ENCODE measurements at places on chromosomes 6 and 20.
A peak's percentile ranks its signal among the peaks of the same experiment; 100 is the strongest.

- DNase-seq: no peak
Observed at GRCh38 chr6:157879034-157879872, 56.2 kb downstream of the SNX9 start.

DNA sequence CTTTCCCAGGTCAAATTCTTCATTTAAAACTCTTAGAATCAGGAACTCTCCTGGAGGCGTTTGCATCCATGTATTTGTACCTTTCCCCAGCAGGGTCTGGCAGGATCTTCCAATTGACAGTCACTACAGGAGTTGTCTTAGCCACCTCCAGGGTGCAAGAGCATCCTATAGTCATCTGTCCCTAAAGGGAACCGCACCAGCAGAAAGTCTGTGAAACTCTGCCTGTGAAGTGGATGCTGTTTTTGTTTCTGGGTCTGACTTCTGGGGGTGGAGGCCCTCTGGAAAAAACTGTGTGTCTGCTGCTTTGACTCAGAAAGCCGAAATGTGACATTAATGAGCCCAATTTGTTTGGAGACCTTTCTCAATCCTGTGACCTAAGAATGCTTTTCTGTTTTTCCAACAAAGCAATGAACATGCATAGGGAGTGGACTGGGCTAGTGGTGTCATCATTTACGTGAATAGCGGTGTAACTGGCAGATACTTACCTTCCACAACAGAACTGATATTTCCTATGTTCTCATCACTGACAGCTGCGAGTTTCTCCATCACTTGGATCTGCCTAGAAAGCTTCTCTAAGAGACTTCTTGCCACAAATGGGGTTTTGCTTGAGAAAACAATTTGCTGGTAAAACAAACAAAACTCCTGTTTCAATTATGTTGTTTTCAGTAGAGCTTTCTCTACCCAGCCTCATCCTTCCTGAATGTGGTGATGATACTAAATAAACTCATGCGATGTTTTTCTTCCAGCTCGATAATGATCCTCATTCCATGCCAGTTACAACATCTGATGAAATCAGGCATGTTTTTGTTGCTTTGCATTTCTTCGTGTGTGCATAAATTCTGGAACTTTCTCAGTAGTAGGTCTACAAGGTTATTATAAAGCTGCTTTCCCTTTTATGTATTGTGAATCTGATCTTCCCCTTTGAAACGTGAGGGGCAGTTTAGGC lies 33.3 kb upstream of the ARMH2 start:
- peak; percentile 20 for DNase-seq

DNA sequence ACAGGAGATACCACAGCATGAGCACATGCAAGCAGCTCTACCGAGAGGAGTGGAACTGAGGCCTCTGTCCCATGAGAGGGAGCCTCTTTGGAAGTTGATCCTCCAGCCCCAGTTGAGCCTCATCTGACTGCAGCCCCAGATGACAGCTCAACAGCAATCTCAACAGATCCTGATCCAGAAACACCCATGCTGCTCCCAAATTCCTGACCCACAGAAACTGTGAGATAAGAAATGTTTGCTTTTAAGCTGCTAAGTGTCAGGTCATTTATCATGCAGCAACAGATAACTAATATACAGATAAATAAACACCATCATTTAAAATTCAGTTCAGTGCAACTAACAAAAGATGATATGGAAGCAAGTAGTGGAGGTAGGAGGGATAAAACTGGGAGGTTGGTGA lies 4.8 kb upstream of the ARFGEF2 start:
- DNase-seq: no peak

DNA sequence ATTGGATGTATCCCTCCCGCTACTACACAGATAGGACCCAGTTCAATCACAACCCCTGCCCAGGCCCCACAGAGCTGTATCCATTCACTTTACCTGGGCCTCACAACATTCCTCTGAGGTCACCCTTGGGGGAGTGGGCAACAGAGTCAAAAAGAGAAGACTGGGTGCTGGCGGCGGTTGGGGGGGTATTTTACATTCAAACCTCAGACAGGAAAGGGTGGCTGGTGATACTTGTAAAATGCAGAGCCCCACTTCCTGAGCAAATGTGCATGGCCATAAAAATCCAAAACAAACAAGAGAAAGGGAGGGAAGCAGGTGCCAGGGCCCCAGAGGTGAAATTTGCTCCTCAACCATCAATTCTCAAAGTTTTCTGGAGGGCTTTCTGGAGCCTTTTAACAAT lies 3.5 kb downstream of the LRFN2 start:
- no peak for DNase-seq

- no peak for DNase-seq
Observed at GRCh38 chr6:77686931-77687330, 34.1 kb downstream of the MEI4 start.

DNA sequence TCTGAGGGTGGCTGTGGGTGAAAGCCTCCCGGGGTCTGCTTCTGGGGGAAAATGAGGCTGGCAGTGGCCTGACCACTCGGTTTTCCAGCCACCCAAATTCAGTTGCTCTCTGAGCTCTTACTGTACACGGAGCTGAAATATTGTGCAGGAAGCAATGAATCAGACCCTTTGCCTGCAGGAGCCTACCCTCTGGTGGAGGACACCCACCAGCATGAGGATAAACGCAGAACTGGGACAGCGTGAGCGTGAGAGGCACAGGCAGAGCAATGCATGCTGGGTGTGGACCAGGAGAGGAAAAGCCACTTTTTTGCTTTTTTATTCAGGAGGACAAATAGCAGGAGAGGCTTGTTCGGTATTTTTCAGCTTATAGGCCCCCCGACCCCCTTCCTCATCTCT lies 298.0 kb downstream of the QKI start:
- no peak for DNase-seq

- DNase-seq: no peak
Observed at GRCh38 chr6:167393731-167394130, 68.8 kb downstream of the TTLL2 start.

- no peak for DNase-seq
Observed at GRCh38 chr20:13809855-13810254, 25.0 kb downstream of the NDUFAF5 start.

DNA sequence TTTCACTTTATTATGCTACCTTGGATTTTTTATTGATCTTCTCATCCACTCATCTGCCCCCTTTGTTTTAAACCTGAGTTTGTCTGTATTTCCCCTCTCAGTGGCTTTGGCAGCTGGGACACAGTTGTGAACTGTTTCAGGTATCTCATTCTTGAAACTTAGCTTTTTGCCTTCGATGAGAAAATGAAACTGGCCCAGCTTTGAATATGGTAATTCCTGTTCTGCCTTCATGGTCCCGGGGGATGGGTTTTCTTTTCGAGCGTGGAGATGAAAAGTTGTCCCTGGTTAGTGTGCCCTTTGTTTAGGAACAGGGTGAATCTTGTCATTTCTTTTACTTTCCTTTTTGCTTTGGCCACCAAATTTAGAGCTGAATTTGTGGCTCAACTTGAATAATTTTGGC lies 25.6 kb downstream of the DHX35 start:
- DNase-seq: no peak

GRCh38 chr20:18513208-18513607 lies 5.5 kb downstream of the SEC23B start:
- no peak for DNase-seq

DNA sequence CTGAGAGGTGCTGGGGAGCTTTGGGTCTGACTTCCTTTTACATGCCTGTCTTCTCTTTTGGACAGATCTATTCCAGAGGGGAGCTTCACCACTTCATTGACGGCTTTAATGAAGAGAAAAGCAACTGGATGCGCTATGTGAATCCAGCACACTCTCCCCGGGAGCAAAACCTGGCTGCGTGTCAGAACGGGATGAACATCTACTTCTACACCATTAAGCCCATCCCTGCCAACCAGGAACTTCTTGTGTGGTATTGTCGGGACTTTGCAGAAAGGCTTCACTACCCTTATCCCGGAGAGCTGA lies 13.1 kb downstream of the PRDM1 start:
- no peak for DNase-seq

- no peak for DNase-seq
Observed at GRCh38 chr6:44049989-44050871, 77.0 kb downstream of the MRPL14 start.

GRCh38 chr6:139905404-139906052 lies 531.1 kb upstream of the CITED2 start:
- no peak for DNase-seq

DNA sequence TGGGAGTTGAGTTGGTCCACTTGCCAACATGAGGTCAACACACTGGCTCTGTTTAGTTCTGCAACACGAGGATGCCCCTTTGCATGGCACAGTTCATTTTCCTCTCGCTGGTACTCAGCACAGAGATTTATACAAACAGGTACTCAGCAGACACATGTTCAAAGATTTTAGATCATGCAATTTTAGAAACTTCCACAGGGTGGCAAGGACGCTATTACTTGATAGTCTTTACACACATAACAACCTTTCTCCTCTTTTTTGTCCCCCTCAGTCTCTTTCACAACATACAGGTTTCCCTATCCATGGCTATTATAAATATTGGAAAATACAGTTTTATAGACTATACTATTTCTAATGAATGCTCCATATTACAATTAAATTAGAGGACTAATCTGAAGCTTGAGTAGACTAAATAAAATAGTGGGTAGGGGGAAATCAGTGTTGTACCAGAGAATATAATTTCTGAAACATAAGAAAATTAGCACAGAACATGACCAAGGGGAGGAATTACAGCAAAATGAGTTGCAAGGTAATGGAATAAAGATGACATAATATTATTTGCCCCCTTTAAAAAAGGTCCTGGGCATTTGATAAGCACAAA lies 331.8 kb upstream of the BTBD3 start:
- DNase-seq: no peak

DNA sequence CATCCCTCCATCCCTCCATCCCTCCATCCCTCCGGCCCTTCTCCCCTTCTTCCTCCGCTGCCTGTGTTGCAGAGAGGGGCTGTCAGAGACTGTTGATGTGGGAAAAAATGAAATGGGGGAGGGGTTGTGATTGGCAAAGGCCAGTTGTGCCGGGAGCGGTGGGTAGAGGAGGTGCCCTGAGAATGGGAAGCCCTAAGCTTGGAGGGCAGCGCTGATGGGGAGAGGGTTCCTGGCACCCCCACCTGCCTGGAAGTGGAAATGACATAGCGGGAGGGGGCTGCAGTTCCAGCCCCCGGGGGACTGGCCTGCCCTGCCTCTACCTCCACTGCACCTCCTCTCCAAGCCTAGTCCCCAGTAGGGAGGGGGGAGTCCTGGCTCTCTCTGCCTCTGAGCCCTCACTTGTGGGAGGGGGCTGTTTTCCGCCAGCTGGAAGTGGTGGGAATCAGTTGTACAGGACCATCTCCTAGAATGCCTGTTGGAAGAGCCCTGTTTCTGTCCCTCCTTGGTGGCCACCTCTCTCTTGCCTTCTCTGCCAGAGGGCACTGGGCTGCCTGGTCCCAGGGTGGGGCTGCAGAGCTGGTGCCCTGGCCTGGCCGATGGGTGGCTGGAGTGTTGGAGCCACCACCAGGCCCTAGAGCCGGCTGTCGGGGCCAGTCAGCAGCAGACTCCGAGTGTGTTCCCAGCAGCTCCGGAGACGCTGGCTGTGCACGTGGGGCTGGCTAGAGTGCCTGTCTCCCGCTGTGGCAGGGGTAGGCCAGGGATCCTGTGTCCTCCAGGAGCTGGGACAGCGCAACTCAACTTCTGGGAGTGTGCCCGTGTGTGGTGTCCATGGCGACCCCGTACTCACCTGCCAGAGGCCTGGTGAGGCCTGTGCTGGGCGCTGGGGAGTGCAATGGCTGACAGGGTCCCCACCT lies 1.5 kb downstream of the DLGAP4 start:
- DNase-seq: no peak

GRCh38 chr6:138226700-138227315 lies 8.5 kb upstream of the PBOV1 start:
- no peak for DNase-seq

DNA sequence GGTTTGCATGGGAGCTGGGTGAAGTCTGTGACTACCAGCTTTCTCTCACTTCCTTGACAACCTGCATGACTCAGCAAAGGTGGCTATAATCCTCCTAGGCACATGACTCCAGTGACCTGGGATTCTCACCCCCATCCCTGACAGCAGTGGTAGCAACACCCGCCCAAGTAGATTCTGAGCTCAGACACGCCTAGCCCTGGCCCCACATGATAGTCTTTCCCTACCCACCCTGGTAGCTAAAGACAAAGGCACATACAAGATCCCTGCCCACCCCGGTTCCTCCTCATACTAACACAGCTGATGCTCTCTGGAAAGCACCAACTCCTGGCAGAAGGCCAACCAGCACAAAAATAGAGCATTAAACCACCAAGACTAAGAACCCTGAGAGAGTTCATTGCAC lies 25.9 kb upstream of the CRISP1 start:
- no peak for DNase-seq

DNA sequence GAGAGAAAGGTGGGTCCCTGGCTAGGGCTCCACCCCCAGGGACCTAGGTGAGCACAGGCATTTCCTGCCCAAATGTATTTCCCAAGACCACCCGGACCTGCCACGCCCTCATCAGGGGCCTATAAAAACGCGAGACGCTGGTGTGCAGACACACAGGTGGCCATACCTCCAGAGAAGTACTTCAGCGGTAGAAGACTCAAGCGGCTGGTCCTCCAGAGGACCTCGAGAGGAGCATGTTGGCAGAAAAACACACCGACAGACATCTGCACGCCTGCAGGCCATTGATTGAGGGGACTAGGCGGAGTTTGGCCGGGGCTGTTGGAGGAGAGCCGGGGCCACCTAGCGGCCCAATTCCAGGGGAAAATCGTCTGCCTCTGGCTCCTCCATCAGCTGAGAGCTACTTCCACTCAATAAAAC lies 695.8 kb upstream of the MMS22L start:
- DNase-seq: no peak

DNA sequence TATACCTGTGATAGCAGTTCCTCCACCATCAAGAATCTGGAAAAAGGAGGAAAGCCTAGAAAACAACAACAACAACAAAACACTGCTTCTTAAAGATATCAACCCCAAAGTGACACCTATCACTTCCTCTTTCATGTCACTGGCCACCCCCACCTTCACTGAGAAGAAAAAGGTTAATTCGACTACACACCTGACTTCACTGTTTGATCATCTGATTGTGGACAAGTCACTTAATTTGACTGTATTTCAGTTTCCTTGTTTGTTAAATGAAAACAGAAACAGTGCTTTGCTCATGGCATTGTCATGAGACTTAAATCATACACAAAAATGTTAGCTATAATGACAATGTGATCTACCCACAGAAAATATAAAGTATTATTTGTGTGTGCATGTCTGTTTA lies 280.6 kb upstream of the SULF2 start:
- DNase-seq: no peak

DNA sequence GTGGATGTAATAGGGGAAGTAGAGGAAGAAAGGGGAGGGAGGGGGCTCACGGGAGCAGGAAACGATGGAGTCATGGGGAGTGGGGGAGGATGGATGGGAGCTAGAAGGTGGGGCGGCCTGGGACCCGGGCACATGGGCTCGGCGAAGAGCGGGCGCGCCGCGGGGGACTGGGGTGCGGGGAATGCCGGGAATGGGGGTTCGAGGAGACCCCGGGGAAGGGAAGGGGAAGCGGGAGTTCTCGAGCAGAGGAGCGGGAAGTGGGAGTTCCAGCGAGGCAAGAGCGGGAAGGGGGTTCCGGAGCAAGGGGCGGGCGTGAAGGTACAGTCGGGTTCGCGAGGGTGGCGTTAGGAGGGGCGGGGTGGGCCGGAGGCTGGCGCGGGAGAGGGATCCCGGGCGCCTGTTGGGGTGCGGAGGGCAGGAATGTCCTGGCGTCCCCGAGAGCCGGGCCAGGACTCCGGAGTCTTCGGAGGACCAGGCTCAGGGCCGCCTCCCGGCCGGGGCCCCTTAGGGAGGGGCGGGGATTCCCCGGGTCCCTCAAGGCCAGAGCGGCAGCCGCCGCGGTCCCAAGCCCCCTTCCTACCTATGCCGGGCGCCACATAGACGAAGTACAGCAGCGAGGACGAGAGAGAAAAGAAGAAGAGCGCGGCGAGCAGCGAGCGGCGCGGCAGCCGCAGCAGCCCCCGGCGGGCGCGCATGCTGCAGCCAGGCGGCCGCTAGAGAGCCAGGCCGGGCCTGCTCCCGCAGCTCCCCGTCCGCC lies 504 bp downstream of the B4GALT5 start:
- DNase-seq: no peak

Measured in hepatic stellate cell (primary cell).